ENCODE measurements at places on chromosomes 6 and 20.

GRCh38 chr20:31593221-31594001, 11.7 kb upstream of the ID1 start:
- DNase-seq = no peak

DNA sequence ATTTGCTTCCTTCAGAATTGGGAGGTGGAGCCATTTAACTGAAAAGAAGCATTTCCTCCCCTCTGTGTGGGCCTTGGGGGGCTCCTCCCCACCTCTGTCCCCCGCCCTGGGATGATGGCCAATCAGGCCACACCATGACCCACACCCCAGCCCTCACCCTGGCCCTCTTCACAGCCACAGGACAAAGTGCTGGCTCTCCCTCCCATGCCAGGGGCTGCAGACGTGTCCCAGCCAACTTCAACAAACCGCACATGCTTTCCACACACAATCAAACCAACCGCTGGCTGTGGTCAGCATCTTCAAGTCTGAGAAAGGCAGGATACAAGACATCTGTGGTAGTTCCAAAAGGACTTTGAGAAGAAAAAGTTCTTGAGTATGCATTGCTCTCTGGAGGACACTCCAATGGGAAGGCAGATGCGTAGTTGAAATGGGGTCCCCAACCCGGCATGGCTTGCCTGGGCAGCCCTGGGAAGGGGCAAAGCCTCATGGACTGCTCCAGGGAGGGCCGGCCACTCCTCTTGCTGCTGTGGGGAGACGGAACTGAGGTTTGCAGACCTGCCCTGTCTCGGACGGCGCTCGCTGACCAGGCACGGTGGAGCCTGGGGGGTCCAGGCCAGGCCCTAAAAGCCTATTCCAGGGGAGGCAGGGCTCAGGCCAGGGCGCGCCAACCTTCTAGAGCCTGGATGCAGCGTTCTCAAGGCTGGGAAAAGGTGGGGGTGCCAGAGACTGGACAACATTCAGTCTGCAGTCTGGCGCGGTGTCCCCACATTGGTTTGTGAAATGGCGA, 12.2 kb downstream of the TTLL2 start:
- DNase-seq = no peak

- DNase-seq = no peak
Measured at GRCh38 chr6:125773387-125774341, 17.1 kb upstream of the NCOA7 start.

- no peak for DNase-seq
Measured at GRCh38 chr20:11210611-11211010, 536.8 kb upstream of the JAG1 start.

DNA sequence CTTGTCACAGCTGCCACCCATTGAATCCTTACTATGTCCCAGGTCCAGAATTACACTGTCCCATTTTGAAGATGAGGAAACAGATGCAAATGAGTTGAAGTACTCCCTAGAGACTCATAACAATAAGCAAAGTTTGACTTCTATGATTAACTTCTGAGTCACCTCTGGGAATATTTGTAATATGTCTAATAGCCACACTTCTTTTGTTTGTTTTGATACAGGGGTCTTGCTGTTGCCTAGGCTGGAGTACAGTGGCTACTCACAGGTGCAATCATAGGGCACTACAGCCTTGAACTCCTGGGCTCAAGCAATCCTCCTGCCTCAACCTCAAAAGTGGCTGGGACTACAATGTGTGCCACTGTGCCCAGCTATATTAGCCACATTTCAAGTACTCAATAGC, 11.4 kb upstream of the SOX12 start:
- no peak for DNase-seq

GRCh38 chr6:136968837-136969236, 46.7 kb downstream of the SLC35D3 start:
- no peak for DNase-seq

DNA sequence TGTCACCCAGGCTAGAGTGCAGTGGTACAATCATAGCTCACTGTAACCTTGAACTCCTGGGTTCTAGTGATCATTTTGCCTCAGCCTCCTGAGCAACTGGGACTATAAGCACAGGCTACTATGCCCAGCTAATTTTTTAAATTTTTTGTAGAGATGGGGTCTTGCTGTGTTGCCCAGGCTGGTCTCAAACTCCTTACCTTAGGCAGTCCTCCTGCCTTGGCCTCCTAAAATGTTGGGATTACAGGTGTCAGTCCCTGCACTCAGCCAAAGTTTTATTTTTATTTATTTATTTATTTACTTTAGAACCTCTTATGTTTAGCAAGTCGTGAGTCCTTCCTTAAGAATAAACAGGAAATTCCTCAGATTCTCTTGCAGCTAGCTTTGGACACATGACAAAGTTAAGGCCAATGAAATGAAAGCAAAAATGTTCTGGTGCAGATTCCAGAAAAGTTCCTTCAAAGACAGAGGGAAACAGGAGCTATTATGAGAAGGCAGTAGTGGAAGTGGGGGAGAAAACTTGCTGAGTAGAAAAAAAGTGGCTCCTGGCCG, 19.1 kb downstream of the PIM1 start:
- no peak for DNase-seq

DNA sequence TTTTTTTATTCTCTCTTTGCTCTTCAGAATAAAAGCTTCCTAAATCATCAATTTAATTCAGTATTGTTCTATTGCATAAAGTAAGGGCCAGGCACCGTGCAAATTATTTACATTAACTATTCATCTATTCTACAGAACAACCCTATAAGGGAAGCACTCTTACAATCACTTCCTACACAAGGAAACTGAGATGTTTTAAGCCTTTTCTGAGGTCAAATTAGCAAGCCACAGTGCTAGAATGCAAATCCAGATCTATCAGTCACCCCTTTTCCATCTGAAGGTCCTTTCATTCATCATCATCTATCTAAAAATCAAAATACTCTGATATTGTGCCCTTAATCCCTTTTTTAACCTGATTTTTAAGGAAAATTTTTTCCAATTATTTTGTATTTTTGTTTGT, 31.2 kb downstream of the FRK start:
- DNase-seq = no peak

GRCh38 chr20:62831361-62831788, 14.5 kb downstream of the COL9A3 start:
- DNase-seq = no peak

DNA sequence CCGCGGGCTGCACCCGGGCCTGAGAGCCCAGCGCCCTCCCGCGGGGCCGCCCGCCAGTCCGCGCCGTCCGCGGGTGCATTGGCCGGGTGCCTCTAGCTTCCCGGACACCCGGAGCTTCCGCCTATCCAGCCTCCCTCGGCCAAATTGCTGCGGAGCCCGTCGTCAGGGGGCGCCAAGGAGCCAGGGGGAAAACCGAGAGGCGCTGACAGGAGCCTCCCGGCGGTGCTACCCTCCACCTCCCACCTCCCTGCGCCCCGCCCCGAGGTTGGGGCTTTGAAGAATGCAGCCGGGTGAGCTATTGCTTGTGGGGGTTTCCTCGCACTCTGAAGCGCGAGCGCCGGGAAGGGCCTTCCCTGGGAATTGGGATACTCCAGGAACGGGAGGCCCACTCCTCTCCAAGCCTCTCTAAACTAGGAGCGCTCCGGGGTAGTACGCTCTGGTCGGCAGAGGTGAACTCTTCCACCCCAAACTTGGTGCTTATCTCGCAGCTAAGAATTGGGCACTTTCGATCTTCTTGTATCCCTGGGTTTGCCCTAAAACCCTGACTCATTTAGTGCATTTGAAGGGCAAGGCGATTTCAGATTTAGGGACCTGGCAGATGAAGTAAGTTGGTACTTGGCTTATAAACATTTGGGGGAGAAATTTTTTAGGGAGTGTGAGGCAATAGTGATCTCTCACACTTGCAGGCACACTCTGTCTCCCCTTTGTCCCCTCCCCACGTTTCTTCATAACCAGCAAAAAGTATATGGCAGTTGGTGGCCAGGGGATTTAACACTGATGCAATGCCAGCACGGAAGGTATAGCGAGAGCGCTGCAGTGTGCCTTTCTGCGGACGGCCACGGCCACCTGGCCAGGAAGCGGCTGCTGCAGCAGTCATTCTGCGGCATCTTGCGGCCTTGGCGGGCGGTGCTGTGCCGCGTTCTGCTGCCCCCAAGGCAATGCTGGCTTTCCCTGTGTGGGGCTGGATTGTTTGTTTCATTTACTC, 556 bp downstream of the BEND6 start:
- peak; percentile 30 for DNase-seq

DNA sequence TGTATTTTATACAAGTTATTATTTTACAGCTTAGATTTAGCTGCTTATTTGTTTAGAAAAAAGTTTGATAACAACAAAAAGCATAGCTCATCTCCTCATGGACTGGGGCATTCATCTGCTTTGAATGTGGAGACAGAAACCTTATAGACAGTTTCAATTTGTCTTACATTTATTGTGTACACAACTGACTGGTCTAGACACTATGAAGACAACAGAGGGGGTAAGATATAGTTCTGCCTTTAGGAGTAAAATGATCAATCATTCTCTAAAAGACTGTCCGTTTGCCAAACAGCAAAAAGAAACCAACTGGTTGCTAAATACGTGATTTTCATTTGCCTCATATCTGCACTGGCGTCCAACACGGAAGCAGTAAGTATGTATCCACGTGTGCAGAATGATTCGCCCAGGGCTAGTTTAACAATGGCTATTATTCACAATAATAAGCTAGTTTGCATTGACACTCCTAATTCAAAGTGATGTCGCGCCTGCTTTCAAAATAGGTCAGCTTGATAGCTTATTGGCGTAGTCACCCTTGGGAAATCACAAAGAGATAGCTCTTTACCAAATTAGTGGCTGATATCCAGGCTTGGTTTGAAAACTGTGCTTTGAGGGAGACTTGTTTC, 153.6 kb downstream of the BMP2 start:
- DNase-seq = no peak

GRCh38 chr20:45701873-45702272, at the start of gene WFDC13:
Gene WFDC13, plus strand, starts transcription at chr20:45702038. Its CDS starts 86 bp downstream, at chr20:45702124.
- DNase-seq = no peak

GRCh38 chr6:108766419-108766818, 81.8 kb upstream of the ARMC2 start:
- DNase-seq = no peak

DNA sequence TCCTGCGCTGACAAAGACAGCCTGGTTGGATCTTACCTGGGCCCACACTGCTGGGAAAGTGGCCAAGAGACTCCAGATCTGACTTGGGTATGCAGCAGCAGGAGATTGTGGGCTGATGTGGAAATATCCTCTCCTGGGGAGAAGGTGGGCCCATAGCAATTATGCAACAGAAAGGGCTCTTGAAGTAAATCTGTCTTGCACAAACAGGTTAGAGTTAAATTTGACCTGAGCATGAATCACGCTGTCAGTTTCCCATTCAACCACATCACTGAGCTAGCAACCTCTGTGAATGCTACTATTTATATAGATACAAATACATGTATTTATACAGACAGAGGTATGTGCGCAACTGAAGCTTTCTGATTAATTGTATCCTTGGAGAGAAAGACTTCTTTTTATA, 28.3 kb upstream of the PDYN start:
- no peak for DNase-seq

- no peak for DNase-seq
Measured at GRCh38 chr6:34673064-34673463, 23.5 kb downstream of the ILRUN start.

GRCh38 chr6:61810047-61810446, 476.0 kb downstream of the KHDRBS2 start:
- DNase-seq = no peak

GRCh38 chr20:60306105-60306504, 347.9 kb downstream of the CDH26 start:
- DNase-seq = no peak

GRCh38 chr6:73560182-73560732, 39.4 kb upstream of the EEF1A1 start:
- DNase-seq = no peak

DNA sequence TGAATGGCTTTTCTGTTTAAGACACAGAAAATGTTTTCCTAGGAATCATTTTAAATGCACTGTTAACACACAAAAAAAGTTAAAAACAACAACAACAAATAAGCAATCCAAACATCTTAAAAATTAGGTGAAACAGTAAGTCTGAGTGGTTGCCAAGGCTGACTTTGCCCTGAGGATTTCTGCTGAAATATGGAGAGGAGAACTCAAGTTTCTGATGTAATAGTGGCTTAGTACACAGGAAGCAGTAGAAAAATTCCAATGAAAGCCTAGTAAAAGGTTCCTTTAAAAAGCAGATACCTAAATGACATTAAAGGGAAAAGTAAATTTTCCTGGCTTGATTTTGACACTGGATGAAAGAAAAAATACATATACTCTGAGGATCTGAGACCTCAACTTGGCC, 184.2 kb downstream of the EPM2A start:
- no peak for DNase-seq

DNA sequence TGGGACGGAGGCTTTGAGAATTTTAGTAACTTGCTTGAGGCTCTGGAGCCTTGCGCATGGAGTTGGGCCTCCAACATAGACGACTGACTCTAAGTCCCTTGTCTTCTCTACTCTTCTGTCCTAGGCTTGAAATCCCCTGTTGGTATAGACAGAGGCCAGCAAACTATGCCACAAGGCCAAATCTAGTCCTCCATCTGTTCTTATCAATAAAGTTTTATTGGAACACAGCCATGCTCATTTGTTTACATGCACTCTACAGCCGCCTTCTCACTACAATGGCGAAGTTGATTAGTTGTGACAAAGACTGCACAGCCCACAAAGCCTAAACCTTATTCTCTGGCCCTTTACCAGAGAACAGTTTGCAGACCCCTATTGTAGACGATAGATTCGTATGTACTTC, 174.1 kb upstream of the ZFP64 start:
- no peak for DNase-seq
